ENCODE measurements at places on chromosomes 11 and 22.

DNA sequence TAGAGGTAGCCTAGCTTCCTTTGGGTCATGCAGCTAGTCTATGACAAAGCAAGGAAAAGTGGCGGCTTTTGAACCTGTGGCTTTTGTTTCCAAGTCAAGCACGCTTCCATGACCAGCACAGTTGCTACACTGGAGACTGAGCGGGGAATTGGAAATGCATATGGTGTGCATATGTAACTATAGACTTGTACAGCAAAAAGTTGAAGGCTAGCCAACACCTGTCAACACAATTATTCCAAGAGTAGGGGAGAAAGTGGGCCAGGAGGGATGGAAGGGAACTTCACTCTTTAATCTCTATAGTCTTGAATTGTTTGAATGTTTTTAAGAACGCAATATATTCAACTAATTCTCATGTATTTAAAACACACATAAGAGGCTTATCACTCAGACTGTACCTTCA is 218.5 kb upstream of the CADM1 start:
- DNase-seq, result no peak

GRCh38 chr11:85628771-85629341 is 463 bp downstream of the TMEM126B start:
- DNase-seq, result peak; percentile 6

- no peak for DNase-seq
These were observed 23.1 kb upstream of the RPS3 start for GRCh38 chr11:75376175-75376574.

- no peak for DNase-seq
These were observed 31.1 kb downstream of the MRGPRX4 start for GRCh38 chr11:18203723-18204122.

DNA sequence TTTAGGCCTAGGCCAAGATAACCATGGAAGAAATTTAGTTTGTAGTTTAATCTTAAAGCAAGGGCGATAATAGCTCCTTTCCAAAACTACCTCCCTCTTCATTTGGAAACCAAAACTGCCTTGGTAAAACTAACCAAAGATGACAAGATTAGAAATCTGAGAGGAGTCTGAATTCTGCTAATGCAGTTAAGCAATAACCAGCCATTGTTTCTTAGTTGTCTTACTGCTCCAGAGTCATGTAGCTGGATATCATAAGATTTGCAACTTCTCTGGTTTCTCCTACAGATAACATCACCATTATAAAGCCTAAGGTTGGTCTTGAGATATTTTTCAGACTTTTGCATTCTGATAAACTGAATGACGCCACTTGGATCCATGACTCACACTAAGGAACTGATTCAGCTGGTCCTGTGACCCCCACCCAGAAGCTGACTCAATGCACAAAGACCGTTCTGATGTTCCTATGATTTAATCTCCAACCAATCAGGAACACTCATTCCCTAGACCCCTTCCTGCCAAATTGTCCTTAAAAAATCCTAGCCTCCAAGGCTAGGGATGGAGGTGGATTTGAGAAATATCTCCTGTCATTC is 200.8 kb downstream of the LUZP2 start:
- no peak for DNase-seq

- DNase-seq, result no peak
These were observed 48.3 kb downstream of the RRP8 start for GRCh38 chr11:6554828-6555706.

DNA sequence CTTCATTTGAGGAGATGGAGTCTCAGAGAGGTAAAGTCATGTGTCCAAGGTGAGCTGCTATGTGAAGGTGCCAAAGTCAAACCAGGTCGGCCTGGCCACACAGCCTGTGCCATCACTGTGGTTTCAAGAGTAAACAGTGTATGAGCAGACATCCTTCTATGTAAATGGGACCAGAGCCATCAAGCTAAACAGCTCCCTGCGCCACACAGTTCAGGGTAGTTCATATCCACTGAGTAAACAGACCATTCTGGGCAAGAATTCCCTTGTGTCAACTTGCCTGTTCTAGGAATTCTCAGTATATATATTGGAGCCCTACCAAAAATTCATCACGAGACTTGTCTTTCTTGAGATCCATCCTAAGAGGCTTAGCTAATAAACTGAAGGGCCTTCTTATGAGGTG is 77.5 kb downstream of the AMOTL1 start:
- DNase-seq, result no peak
